ENCODE measurements at places on chromosomes 5 and 9. TPM values are rescaled to one million over a fixed set of nuclear protein-coding genes. Genes with fewer than 3 reads are reported as not detected.

- no peak for DNase-seq
These were observed 13.2 kb downstream of the TTC39B start for GRCh38 chr9:15293804-15294316.

ISL1 gene
- 0.29 TPM for total RNA-seq

DNA sequence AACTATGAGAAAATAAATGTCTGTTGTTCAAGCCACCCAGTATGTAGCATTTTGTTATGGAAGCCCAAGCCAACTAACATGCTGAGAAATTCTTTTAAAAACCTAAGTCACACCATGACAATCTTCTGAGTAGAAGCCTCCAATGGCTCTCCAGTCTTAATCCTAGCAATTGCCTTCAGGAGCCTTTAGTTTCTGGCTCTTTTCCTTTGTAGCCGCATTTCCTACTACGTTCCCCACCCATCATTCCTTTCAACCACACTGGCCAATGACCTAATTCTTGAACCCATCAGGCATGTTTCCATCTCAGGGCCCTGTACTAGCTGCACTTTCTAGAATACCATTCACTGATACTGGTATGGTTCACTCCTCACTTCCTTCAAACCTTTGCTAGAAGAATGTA is 2.1 kb upstream of the MRPS30 start:
- DNase-seq, result no peak

CNTNAP3 gene
- 7.9 TPM for total RNA-seq

DNA sequence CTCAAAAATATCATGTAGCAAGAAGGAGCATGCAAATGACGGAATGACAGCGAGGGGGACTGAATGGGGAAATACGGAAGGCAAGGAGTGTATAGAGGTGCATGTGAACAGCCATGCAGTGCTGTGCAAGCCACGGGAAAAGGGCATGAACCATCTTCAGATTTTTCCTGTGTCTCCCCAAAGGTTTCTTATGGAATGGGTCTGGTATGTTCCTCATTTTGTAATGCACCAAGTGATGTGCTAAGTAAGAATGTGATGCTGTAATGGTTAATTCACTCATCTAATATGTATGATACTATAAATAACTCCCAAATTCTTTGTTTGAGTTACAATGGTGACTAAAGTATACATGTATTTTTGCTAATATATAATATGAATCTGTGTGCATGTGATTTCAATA is 99.0 kb upstream of the DAB2 start:
- no peak for DNase-seq

PCDHB5 gene
- total RNA-seq, result 1.5 TPM

RAD50 gene
- total RNA-seq, result 44.2 TPM

- DNase-seq, result no peak
These were observed 49.0 kb upstream of the ALDH1A1 start for GRCh38 chr9:73001860-73002259.

- no peak for DNase-seq
These were observed 5.3 kb downstream of the C9orf50 start for GRCh38 chr9:129615407-129616285.

DNA sequence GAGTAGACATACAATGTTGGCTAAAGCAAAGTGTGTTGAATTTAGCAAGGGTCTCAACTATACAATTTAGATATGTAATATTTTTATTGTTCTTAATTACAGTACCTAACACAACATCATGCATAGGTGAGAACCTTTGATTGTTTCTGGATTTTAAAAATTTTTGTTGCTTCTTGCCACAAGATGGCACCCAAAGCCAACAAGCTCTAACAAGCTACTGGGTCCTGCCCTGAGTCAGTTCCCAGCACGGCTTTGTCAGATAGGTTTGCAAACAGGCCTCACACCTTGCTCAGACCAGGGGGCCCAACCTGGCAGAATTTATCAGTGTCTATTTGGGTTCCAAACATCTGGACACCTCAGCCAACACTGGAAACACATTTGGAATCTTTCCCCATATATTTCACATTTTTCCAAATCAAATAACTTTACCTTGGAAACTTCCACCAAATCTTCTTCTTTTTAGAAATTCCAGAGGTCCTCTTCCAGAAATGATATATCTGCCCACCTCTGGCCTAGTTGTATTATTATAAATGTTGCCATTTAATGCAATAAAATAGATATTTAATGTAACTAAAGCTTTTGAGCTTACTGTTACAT is 49.5 kb upstream of the EGFLAM start:
- DNase-seq, result no peak

DNA sequence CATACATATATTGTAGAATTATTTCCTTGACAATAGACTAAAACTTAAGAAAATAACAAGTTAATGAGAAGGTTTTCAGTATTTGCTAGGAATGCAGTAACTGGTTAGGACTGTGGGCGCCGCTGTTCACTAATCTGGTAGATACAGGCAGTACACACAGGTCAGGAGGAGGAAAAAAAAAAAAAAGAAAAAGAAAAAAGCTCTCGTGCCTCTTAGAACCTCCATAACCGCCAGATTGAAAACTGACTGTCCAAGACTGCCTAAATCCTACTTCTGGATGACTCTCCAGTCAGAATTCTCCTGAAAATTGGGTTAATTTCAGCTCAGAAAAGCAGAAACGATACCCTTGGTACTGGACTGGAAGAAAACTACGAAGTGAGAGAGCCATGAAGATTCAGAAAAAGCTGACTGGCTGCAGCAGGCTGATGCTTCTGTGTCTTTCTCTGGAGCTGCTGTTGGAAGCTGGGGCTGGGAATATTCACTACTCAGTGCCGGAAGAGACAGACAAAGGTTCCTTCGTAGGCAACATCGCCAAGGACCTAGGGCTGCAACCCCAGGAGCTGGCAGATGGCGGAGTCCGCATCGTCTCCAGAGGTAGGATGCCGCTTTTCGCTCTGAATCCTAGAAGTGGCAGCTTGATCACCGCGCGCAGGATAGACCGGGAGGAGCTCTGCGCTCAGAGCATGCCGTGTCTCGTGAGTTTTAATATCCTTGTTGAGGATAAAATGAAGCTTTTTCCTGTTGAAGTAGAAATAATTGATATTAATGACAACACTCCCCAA is at the start of gene PCDHGA1:
PCDHGA1 (plus strand) TSS at position 216 of the 782 bp plus-strand sequence.
- no peak for DNase-seq

NR3C1 gene
- 116 TPM for total RNA-seq
